Fibroblast of lung (primary cell): ENCODE measurements at places on chromosomes 5 and 9. TPM values are rescaled to one million over a fixed set of nuclear protein-coding genes. Genes with fewer than 3 reads are reported as not detected.
A peak's percentile ranks its signal among the peaks of the same experiment; 100 is the strongest.

The PRR7 gene
- 2.1 and 2.3 TPM in 2 replicates for total RNA-seq

The ATP10B gene
- total RNA-seq, result not detected in 2 replicates

DNA sequence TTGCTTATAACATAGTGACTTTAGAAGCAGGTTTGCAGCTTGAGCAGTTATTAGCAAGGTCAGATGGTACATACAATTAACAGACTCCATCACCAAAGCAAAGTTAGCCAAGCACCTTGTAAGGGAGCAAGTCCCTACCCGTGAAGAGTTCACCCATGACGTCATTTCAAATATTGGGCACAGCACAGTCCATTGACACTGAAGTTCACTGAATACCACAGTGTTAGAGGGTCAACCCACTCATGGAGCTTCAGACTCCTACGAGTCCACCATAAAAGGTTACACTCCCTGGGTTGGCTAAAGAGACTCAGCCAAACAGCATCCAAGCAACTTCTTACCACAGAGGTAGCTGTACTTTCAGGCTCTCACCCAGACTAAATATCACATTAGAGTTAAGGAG is 77.5 kb downstream of the GALNT10 start:
- no peak for DNase-seq

- peak; percentile 90 for DNase-seq
Observed at GRCh38 chr5:146751054-146751453, 127.5 kb downstream of the PPP2R2B start.

- no peak for DNase-seq
Observed at GRCh38 chr5:149640350-149640999, 59.2 kb downstream of the ARHGEF37 start.

- peak; percentile 79 for DNase-seq
Observed at GRCh38 chr5:65776441-65777141, 54.6 kb downstream of the NLN start.

GRCh38 chr5:41559184-41559583 is 48.8 kb upstream of the PLCXD3 start:
- no peak for DNase-seq

GRCh38 chr9:114034661-114035062 is 43.4 kb downstream of the AMBP start:
- no peak for DNase-seq

GRCh38 chr9:93680443-93681268 is 104.3 kb downstream of the PHF2 start:
- no peak for DNase-seq

GRCh38 chr5:95840956-95841705 is 18.6 kb upstream of the GLRX start:
- no peak for DNase-seq

The TMC1 gene
- total RNA-seq, result 0.33 TPM in 1 of 2 replicates, not detected in the other

The PCDHGA9 gene
- 2.6 and 4.8 TPM in 2 replicates for total RNA-seq

DNA sequence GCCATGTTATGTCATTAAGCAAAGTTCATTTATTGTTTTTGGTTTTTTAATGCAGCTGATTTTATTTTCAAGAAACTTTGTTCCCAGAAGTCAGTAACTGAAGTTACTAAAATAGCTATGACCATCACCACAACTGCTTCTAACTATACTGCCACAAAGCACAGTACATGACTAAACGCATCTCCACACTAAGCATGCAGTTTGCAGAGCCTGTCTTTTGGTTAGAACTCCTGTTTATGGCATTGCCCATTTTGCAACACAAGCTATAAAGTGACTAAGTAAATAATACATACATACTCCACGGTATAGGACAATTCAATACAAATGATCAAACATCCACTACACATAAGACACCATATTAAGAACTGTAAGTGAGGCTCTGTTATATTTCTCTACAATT is 109.7 kb downstream of the MLLT3 start:
- peak; percentile 36 for DNase-seq

The RECK gene
- total RNA-seq, result 43.1 and 98.4 TPM in 2 replicates

The C9orf152 gene
- under 0.01 TPM in 1 of 2 replicates, not detected in the other for total RNA-seq

DNA sequence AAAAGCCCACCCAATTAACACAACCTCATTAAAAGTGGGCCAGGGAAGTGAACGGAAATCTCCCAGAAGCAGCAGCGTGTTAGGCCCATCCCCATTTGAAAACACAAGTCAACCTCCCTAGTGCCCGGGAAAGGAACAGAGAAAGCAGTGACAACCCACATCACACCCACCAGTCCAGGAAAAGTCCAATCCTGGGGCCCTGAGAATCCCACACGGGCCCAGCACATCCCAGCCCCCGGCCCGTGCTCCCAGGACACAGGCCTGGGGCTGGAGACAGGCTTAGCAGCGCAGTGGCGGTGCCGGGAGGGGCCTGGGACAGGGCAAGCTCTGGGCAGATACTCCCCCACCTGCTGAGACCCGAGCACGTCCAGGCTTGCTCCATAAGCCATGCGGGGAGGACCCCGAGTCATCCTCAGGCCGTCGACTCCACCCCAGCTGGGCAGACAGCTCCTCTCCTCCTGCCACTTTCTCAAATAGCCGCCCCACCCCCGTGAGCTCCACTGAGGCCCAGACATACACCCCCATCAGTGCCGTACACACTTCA is 101.0 kb downstream of the KCNT1 start:
- no peak for DNase-seq

DNA sequence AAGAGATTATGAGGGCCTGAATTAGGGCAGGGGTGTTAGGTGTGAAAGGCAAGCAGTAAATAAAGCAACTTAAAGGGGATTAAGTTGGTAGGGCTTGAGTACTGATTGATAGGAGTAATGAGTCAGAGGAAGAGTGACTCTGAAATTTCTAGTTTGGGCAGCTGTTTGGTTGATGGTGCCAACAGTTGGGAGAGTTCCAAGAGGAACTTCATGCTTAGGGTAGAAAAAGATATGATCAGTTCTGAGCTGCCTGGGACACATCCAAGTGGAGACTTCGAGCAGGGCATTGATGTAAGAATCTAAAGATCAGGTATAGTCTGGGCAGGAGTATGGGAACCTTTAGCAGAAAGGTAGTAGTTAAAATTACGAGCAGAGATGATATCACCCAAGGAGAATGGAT is 10.2 kb downstream of the MAMDC2 start:
- no peak for DNase-seq

GRCh38 chr5:133781436-133782225 is 169.3 kb upstream of the FSTL4 start:
- DNase-seq, result no peak

GRCh38 chr5:154849264-154849785 is 1.1 kb downstream of the FAXDC2 start:
- no peak for DNase-seq

- peak; percentile 10 for DNase-seq
Observed at GRCh38 chr5:174229514-174230370, 184.2 kb downstream of the NSG2 start.

The TTC23L gene
- 0.26 and 0.33 TPM in 2 replicates for total RNA-seq

GRCh38 chr5:68287976-68288706 is 72.6 kb downstream of the PIK3R1 start:
- DNase-seq, result peak; percentile 51

DNA sequence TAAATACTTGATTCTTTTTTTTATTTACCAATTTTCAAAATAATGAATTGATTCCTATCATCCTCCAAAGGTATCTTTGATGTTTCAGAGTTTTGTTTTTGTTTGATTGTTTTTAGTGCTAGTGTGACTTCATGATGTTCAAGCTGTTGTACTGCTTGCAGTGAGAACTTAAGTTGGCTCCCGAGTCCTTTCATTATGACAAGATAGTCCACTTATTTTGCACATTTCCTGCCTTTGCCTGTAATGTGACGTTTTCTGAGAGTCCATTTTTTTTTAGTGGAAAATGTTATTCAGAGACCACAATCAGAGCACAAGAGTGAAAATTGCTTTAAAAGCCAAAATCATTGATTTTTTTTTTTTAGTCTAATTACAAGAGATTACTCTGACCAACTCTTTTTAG is 60.1 kb upstream of the FCHO2 start:
- DNase-seq, result no peak

The ORM2 gene
- not detected in 2 replicates for total RNA-seq

- DNase-seq, result no peak
Observed at GRCh38 chr9:136544548-136544963, 1.3 kb downstream of the NOTCH1 start.

DNA sequence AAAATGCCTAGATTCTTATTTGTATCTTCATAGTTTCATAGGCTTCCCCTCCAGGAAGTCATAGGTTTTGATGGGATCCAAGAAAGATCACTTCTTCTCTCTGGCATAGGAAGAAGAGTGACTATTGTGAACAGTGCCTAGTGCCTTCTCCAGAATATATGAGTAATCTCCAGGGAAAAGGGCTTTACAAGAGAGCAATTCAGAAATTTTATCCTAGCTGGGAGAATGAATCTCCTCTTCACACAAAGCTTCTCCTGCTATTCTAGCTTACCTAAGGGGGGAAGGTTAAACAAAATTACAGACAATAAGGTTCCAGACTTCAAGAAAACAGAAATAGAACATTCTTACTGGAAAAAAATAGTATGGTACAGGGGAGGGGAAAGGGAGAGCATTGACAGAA is 1193.3 kb upstream of the CDH6 start:
- no peak for DNase-seq

The SPINK13 gene
- total RNA-seq, result not detected in 2 replicates
